ENCODE measurements at places on chromosomes 3 and 15.
A peak's percentile ranks its signal among the peaks of the same experiment; 100 is the strongest.

DNA sequence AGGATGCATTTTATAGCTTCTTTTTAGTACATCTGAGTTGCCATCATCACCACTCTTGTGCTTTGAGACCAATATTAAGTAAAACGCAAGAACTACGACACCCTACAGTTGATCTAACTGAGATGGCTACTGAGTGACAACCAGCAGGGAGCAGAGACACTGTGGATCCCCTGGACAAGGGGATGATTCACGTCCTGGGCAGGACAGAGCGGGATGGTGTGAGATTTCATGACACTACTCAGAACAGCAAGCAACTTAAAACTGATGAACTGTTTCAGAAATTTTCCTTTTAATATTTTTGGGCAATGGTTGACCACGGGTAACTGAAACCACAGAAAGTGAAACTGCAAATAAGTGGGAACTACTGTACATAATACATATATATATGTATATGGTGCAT is 299.2 kb downstream of the ADAMTS17 start:
- no peak for DNase-seq

DNA sequence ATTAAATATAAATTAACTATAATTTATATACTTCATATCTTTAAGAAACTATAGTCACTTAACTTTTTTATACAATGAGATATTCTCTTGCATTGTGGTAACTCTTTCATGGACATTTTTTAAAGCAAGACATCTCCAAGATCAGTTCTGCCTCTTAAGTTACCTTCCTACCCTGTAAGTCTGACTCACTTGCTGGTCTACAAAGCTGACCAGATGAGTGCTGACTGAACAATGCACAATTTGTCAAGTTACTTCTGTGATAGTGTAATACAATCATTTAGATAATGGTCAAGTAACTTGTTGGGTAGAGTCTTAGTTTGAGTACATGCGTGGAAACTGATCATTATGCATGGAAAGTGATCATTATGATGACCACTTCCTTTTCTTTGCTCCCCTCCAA is 145.9 kb downstream of the MEIS2 start:
- no peak for DNase-seq

- no peak for DNase-seq
These were observed 172.4 kb downstream of the CHST2 start for GRCh38 chr3:143291836-143292447.

GRCh38 chr3:134150476-134150875 is 100.2 kb downstream of the RYK start:
- no peak for DNase-seq

DNA sequence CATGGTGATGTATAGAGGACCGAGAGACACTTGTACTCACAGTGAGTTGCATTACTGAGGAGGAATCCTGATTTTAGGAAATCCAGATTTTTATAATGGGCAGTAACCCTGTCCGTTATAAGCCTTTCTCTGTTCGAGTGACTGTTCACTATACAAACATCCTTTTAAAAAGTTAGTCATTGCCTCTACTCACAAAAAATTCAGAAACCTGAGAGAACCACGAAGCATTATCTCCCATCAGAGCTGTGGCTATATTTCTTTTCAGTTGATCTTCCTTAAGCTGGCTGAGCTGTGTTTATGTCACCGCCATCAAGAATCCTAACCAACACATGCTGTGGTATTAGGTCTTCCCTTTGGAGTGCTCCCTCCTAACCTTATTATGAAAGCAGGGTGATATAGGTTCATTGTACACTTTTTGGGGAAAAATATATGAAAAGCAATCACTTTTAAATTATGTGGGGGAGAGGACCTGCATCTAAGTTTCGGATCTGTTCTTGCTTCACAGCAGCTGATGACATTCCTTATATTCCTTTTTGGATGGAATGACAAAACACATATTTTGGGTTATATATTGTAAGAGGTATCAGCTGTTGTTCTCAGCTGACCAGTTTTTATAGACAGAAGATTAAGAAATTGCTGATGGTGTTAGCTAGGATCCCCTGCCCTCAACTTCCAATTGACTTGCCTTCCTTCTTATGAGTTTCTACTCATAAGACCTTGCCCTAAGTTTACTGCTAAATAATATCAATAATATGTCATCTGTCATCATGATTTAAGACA is 465.9 kb upstream of the RASGRP1 start:
- DNase-seq, result no peak

DNA sequence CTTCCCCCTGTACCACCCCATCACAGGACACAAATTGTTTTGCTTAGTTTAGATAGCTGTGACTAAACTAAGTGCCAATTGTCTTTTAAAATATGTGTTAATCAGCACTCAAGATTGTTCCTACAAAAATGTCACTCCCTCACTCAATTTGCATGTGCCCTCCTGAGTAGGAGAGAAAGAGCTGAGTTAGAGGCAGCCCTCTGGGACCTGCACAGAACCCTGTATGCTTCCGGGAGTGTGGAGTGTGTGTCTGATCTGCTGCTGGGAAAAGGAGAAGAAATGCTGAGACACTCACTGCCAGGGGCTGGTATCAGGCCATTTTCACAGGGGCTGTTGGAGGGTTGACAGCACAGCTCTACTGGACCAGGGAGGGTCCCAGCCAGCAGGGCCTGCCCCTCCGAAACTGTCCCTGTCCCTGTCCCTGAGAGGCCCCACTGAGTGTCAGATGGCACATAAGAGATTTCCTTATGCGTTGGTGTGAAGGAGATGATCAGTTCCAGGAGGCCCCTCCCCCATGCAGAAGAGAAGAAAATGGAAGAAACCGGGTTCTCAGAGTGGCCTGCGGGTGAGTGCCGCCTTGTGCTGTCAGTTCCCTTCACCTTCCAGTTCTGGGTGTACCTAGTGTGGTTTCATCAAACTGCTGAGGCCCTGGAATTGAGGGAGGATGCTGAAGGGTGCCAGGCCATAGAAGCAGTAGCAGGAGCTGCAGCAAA is 3.9 kb upstream of the B3GNT5 start:
- DNase-seq, result no peak

GRCh38 chr15:25790000-25790660 is 73.0 kb downstream of the ATP10A start:
- peak; percentile 73 for DNase-seq

- no peak for DNase-seq
These were observed 84.4 kb downstream of the ANKRD28 start for GRCh38 chr3:15713364-15713763.

DNA sequence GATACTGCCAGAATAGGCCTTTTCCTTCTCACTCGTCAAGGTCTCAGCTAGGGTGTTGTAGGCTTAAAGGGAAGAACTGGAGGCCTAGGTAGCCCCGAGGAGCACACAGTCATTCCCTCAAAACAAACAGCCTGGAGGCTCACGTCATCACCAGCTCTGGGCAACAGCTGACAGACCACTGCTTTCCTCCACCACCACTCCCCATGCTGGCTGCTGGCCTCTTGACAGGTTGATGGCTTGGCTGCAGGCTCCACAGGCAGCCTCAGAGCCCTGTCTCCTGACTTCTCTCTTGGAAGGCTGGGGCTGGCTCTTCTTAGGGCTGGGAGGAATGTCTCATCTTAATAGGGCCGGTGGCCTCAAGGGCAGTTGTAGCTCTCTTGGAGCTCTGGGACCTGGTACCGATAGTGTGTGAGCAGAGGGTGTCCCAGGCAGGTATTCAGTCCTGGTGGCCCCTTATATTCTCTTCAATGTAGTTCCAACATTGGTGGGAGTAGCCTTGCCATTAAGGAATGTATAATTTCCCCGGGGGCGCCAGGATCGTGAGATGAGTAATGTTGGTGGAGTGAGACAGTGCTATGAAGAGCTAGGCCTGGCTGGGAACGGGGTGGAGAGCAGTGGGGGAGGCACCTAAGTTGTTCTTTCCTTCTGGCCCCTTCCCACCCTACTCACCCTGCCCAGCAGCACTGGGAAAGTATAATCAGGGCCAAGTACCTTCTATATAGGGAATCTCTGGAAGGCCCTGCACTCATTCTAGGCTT is 6.1 kb upstream of the AP2M1 start:
- DNase-seq, result no peak

GRCh38 chr3:192055946-192056345 is 595.0 kb downstream of the PYDC2 start:
- DNase-seq, result no peak

- no peak for DNase-seq
These were observed 66.9 kb downstream of the CMTM8 start for GRCh38 chr3:32305361-32305876.

Measured in stimulated activated CD4-positive, alpha-beta T cell treated with anti-CD3 and anti-CD28 coated beads, Interleukin-4, amount 100 ng/mL, for 24 hours (primary cell).